ENCODE measurements at places on chromosomes 3 and 15. TPM values are rescaled to one million over a fixed set of nuclear protein-coding genes. Genes with fewer than 3 reads are reported as not detected.

DNA sequence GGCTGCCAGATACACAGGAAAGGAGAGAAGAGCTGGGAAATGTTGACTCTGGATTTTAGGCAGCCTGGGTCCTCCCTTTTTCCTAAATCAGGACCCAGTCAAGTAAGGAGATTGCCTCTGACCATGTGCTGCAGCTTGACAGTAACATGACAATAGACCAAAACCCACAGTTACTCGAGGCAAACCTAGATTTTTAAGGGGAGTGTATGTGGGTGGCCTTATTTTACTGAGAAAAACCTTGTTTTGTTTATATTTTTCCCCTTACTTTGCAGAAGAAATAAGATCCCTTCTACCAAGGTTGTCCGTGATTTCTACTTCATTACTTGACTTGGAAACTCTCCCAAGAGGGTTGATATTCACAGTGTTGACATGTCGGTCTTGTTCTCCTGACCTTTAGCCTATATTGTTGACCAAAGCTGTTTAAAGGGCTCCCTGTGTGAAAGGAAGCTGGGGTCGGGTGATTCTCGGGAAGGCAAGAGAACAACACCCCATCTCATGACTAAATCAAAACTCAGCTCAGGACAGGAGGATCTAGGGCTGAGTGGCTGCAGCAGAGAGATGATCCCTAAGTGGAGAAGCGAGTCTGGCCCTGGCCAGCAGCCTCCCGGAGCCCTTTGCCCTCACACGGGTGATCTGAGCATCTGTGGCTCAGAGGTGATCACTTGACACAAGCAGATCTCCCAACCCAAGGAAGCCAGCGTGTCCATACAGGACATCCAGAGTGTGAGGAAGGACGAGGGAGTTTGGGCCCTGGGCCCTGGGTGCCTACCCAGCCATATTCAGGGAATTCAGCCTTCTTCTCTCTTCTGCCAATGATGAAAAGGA, 31.0 kb upstream of the SLCO2A1 start:
- H3K27ac ChIP-seq = no peak overlapping the region
- H3K4me3 ChIP-seq = no peak overlapping the region
- no peaks in the 10 kb centered on the region for H3K27me3 ChIP-seq
- H3K36me3 ChIP-seq = no peaks in the 10 kb centered on the region

GRCh38 chr3:14839236-14839635, 20.5 kb downstream of the FGD5 start:
- H3K4me3 ChIP-seq = no peak overlapping the region
- no peaks in the 10 kb centered on the region for H3K27me3 ChIP-seq
- no peaks in the 10 kb centered on the region for H3K4me1 ChIP-seq
- no peak for DNase-seq
- H3K36me3 ChIP-seq = no peaks in the 10 kb centered on the region

- no peak overlapping the region for H3K4me3 ChIP-seq
- peaks cover 12% of the 10 kb centered on the region for H3K4me1 ChIP-seq
- H3K36me3 ChIP-seq = no peaks in the 10 kb centered on the region
- H3K27me3 ChIP-seq = no peaks in the 10 kb centered on the region
- DNase-seq = no peak
Measured at GRCh38 chr15:74955017-74955416, 1.6 kb downstream of the RPP25 start.

- no peaks in the 10 kb centered on the region for H3K36me3 ChIP-seq
- no peak for DNase-seq
- H3K27ac ChIP-seq = no peak overlapping the region
- no peak overlapping the region for H3K4me3 ChIP-seq
- no peaks in the 10 kb centered on the region for H3K27me3 ChIP-seq
- no peaks in the 10 kb centered on the region for H3K4me1 ChIP-seq
Measured at GRCh38 chr3:35617370-35617769, 22.0 kb upstream of the ARPP21 start.

DNA sequence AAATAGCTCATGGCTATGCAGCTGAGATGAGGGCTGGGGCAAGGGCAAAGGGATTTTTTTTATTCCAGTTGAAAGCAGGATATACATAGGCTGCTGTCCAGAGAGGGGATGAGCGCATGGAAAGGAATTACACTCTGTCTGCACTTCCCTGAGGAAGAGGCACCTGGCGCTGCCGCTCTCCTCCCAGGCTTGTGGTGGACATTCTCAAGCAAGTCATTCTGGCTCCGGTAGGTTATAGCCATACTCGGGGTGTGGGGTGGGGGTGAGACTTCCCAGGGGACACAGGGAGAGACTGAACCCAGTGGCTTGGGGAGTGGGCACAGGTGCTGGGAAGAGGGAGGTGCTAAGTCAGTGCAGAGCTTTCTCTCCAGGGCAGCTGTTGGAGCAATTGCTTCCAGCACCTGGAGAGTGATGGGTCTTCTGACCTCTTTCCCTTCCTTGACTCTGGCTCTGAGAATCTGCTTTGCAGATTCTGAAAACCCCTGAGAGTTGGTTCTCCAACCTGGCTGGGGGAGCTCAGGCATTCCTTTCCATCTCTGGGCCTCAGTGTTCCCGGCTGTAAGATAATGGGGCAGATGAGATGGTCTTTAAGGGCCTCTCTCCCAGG, 24.3 kb downstream of the CYP8B1 start:
- no peaks in the 10 kb centered on the region for H3K4me1 ChIP-seq
- no peaks in the 10 kb centered on the region for H3K27me3 ChIP-seq
- no peak for DNase-seq
- H3K27ac ChIP-seq = no peak overlapping the region
- no peaks in the 10 kb centered on the region for H3K36me3 ChIP-seq

GRCh38 chr15:40301467-40302179, 6.1 kb downstream of the PLCB2 start:
- no peaks in the 10 kb centered on the region for H3K36me3 ChIP-seq
- no peak overlapping the region for H3K27ac ChIP-seq
- no peak overlapping the region for H3K4me3 ChIP-seq

DNA sequence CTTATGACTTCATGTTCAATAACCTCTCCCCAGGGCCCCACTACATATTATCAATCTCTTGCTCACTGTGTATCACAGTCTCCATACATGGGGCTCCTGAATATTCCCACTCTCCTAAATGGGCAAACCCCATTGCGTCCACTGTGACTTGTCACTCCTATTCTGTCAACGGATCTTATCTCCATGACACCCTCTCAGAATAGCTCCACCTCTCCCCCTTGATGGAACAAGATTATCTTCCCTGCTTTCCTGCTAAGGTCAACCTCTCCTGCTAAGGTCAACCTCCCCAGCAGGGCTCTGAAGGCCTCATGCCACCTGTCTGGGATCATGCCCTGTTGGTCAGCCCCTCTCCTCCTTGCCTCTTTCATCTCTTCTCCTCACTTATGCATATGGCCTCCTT, 1.8 kb downstream of the CLDN18 start:
- no peak for DNase-seq
- no peaks in the 10 kb centered on the region for H3K36me3 ChIP-seq
- no peak overlapping the region for H3K4me3 ChIP-seq
- H3K4me1 ChIP-seq = no peaks in the 10 kb centered on the region
- H3K27ac ChIP-seq = no peak overlapping the region

DNA sequence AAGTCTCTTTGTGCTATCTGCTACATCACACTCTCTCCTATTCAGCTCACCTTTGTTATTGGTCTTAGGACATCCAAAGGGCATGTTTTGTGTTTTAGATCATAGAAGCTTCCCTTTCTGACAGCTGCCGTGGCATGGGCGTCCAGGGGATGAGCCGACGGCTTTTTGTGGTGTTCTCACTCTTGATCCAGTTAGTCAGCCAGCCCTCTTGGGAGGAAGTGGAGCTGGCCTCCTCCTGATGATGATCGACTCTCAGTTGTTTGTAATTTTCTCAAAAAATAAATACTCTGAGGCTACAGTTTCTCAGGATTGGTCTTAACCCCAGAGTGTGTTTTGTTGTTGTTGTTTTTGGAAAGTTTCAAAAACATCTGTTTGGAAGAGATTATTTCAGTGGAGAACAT, 34.4 kb downstream of the BOC start:
- H3K4me3 ChIP-seq = no peak overlapping the region
- H3K4me1 ChIP-seq = no peaks in the 10 kb centered on the region
- H3K36me3 ChIP-seq = no peaks in the 10 kb centered on the region
- H3K27me3 ChIP-seq = no peaks in the 10 kb centered on the region
- DNase-seq = no peak

GRCh38 chr3:144466540-144466939, 494.9 kb downstream of the DIPK2A start:
- no peaks in the 10 kb centered on the region for H3K4me1 ChIP-seq
- DNase-seq = no peak
- no peaks in the 10 kb centered on the region for H3K27me3 ChIP-seq
- no peak overlapping the region for H3K4me3 ChIP-seq

GRCh38 chr15:76998663-76999285, 3.8 kb downstream of the PSTPIP1 start:
- H3K27me3 ChIP-seq = no peaks in the 10 kb centered on the region
- no peak for DNase-seq
- H3K4me3 ChIP-seq = no peak overlapping the region
- no peaks in the 10 kb centered on the region for H3K36me3 ChIP-seq

DNA sequence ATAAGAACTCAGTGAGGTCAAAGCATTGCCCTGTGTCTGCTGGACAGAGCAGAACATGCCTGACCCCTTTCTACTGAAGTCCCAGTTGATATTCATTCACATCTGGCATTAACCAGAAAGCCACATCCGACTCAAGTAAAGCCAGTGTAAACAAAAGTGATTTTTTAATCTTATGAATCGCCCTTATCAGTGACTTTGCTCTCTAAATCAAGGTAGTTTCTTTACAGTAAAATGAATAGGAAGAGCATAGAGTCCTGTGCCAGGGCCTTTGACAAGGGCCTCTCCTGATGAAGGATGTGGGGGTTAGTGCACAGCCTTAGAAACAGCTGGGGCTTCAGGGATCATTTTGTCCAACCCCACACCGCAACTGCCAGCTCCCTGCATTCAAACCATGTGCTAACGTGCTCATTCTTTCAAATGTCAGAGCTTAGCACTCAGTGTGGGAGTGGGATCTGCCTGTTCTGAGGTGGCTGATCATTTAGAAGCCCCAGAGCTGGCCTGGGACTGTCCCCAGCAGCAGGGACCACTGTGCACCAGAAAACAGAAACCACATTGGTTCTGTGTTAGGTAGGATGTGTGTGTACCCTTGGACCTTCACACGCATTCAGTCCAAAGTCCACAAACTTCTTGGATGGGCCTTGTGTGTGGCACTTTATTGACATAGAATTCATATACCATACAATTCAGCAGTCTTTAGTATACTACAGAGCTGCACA, 55.3 kb downstream of the CCR4 start:
- no peak overlapping the region for H3K4me3 ChIP-seq
- H3K27me3 ChIP-seq = no peaks in the 10 kb centered on the region
- no peaks in the 10 kb centered on the region for H3K36me3 ChIP-seq
- no peak overlapping the region for H3K27ac ChIP-seq
- H3K4me1 ChIP-seq = no peaks in the 10 kb centered on the region
- DNase-seq = no peak

GRCh38 chr3:30970183-30970582, 75.7 kb upstream of the GADL1 start:
- H3K27me3 ChIP-seq = no peaks in the 10 kb centered on the region
- H3K4me1 ChIP-seq = no peaks in the 10 kb centered on the region
- no peak overlapping the region for H3K4me3 ChIP-seq

DNA sequence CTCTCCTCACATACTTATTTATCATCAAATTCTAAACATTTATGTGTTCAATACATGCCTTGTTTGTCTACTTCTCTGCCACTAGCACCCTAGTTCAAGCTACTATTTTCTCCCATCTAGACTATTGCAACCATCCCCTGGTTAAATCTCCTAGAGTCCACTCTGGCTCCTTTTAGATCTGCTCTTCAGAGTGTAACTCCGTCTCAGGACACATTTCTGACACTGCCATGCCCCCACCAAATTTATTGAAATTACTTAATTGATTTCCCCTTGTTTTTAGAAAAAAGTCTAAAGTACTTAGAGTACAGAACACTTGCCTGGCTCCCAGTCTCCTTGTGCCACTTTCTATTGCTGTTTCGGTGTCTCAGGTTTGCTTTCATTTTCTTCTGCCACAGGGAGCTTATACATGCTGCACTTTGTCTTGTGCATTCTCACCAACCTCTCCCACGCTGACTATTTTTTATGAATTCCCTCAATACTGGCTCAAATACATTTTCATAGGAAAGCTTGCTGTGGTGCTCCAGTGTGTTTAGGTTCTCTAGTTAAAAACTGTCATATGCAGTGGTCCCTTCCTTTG, 792.3 kb downstream of the DIPK2A start:
- no peak for DNase-seq
- H3K36me3 ChIP-seq = no peaks in the 10 kb centered on the region
- no peaks in the 10 kb centered on the region for H3K4me1 ChIP-seq
- H3K27me3 ChIP-seq = no peaks in the 10 kb centered on the region
- H3K4me3 ChIP-seq = no peak overlapping the region

DUOXA2 gene
- total RNA-seq = 0.35 TPM

GPR156 gene
- not detected for total RNA-seq

MORC1 gene
- total RNA-seq = not detected

TRIM59 gene
- total RNA-seq = 1.4 TPM

AMT gene
- 14.8 TPM for total RNA-seq
